ENCODE measurements at places on chromosomes 2 and 18.
A peak's percentile ranks its signal among the peaks of the same experiment; 100 is the strongest.

- no peak for DNase-seq
These were observed 323.5 kb downstream of the AFF3 start for GRCh38 chr2:99818842-99819241.

GRCh38 chr2:60602828-60603532, 49.5 kb upstream of the BCL11A start:
- DNase-seq = no peak

DNA sequence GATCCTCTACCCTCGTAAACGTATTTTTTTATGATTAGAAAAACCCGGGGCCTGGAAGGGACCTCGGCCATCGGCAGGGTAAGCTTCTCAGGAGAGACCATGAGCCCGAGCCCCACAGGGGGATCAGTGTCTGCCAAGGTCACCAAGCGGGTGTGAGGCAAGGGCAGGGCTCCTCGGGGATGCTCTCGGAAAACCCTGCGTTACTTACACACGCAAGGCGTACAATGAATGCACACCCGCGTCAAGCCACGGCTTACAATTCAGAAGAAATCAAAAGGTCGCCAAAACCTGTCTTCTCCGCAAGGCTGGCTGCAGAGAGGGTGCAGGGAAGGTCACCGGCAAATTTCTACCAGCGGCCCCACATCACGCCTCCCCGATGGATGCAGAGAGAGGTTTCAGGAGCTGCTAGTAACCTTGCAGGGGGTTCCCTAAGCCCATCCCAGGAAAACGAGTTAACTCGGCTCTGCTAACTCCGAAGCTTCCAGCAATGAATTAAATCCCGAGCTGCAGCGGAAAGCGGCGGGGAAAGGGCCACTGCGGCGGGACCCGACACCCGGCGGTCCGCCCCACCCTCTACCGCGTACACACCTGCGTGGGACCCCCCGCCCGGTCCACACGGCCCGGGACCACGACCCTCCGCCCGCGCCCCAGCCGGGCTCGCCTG, 638 bp downstream of the ST3GAL5 start:
- DNase-seq = peak; percentile 52

DNA sequence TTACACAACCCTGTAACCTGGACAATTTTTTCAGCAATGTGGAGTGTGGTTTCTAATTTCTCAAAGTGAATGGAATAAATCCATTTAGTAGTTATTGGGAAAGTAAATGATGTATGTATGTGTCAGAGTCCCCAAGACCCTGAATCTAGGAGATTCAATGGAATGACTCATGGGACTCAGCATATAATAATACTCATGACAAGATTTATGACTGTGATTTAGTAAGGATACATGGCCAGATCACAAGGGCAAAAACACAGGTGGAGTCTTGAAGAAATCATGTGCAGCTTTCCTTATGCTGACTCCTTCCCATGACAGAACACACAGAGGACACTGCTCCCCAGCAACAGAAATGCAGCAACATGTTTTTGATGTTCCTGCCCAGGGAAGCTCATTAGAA, 1877.7 kb upstream of the LRRTM1 start:
- no peak for DNase-seq

GRCh38 chr2:199668645-199669044, 182.3 kb downstream of the FTCDNL1 start:
- DNase-seq = no peak

- DNase-seq = no peak
These were observed 403.3 kb upstream of the NETO1 start for GRCh38 chr18:73270920-73271634.

DNA sequence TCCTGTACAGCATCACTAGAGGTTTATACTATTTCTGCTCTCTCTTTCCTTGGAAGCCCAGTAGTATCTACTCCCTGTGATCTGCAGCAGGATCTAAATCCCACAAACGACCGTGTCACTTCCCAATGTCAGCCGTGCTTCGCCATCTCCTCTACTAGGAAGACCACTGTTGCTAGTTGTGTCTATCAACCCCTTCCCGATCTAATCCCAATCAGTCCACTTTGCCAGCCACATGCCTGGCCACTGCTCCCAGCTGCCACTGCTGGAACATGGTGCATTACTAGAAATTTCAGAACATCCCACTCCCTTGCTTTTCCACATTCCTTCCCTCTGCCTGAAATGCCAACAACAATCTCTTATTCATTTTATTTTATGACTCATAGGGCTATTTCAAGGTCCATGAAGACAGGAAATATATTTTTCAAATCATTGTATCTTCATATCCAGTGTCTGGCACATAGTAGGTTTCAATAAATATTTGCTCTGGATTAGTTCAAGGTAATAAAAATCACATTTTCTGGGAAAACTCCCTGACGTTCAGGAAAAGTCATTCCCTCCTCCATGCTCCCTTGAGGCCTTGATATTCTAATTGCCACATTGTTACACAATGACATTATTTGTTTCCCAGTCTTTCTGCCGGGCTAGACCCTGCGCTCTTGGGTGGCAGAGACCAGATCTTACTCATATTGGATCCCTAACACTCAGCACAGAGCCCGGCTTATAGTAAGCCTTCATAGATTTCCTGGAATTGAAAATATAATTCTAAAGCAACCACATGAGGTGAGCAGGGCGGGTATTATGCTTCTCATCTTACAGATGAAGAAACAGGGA, 2.1 kb upstream of the TRIB2 start:
- DNase-seq = no peak

DNA sequence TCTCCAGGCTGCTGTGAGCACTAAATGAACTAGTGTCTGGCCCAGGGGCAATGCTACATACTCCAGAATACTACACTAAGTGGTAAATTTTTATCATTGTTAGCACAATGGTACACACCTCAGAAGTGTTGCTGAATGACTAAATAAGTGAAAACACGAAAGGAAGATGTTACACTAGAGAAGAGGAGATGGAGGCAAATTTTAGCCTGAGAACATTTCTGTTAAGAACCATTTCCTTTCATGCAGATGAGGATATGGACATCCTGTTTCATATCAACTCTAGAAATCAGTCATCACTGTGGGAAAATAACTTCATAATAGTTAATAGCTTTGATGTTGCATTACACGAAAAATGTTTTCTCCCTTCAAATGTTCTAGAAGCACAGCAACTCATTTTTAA, 117.6 kb upstream of the STK17B start:
- DNase-seq = no peak

GRCh38 chr2:26245810-26246209, 1.1 kb downstream of the HADHB start:
- DNase-seq = no peak

GRCh38 chr18:25736516-25736915, 353.9 kb downstream of the SS18 start:
- no peak for DNase-seq

DNA sequence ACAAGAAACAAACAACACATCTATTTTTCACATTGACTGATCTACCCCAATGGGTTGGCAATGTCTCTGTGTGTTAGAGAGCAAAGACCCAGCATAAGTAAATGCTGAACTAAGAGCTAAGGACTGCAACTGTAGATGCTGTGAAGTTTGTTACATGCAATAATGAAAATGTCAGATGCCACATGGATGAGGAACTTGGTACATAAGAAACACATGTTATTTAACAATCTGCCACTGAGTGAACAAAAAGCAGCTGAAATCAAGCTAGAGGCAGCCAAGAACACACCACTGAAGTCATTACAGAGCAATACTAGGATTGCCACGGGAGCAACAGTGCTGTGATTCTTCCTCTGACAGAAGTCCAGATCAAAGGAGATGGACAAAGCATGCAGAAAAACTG, 389.4 kb downstream of the CDH2 start:
- no peak for DNase-seq

GRCh38 chr2:60533101-60534051, 20.1 kb downstream of the BCL11A start:
- no peak for DNase-seq

- DNase-seq = peak; percentile 52
These were observed 17.4 kb downstream of the CIDEA start for GRCh38 chr18:12271376-12272235.

DNA sequence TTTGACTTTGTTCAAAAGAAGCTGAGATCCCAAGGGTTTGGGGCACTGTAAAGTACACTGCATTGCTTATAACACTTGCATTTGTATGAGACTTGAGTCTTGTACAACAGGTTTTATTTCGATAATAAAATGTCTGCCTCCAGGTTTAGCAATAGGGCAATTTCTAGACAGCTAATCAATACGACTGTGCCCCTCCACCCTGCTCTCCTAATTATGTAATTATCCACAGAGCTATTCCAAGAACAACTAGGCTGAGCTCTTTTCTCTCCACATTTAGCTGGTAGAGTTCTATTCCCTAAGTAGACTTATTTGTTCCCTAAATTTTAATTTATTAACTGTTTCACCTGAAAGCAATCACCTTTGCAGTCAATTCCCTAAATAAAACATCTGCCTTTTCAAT, 52.9 kb upstream of the LINC00305 start:
- no peak for DNase-seq

GRCh38 chr2:162888652-162889051, 50.1 kb upstream of the KCNH7 start:
- DNase-seq = no peak

- DNase-seq = no peak
These were observed 6.3 kb downstream of the YES1 start for GRCh38 chr18:805755-806110.

DNA sequence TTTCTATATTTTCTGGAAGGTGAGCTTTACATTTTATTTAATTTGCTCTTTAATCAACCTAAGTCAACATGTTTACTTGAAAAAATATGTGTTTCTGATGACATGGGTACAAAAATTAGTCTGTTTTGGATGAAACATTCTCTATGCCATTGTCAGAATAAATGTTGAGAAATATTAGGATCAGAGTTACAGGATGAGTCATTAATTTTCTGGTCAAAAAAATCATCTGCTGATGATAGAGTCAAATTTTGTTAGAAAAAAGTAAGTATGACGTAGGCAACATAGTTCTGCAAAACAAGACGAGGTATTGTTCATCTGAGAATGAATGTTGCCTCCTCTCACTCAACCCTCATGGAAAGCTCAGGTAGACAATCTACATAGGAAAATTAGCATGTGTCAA, 107.6 kb upstream of the CAVIN2 start:
- no peak for DNase-seq

GRCh38 chr2:179237209-179237946, 27.3 kb downstream of the SESTD1 start:
- DNase-seq = no peak

- no peak for DNase-seq
These were observed 7.8 kb downstream of the RBM44 start for GRCh38 chr2:237806334-237806733.

DNA sequence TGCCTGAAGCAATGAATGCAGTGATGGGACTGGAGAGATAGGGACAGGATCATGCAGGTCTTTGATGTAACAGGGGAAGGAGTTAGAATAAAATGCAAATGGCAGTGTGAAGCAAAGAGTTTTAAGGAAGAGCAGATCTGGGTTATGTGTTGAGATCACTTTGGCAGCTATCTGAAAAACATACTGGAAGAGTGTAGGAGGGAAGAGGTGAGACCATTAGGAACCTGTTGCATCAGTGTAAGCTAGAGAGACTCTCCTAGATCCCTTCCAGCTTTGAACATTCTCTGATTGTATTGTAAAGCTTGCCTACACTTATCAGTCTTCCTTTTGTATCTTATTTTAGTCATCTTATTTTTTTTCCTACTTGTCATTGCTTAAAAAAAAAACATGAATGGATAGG, 10.5 kb downstream of the ACVR2A start:
- DNase-seq = no peak

DNA sequence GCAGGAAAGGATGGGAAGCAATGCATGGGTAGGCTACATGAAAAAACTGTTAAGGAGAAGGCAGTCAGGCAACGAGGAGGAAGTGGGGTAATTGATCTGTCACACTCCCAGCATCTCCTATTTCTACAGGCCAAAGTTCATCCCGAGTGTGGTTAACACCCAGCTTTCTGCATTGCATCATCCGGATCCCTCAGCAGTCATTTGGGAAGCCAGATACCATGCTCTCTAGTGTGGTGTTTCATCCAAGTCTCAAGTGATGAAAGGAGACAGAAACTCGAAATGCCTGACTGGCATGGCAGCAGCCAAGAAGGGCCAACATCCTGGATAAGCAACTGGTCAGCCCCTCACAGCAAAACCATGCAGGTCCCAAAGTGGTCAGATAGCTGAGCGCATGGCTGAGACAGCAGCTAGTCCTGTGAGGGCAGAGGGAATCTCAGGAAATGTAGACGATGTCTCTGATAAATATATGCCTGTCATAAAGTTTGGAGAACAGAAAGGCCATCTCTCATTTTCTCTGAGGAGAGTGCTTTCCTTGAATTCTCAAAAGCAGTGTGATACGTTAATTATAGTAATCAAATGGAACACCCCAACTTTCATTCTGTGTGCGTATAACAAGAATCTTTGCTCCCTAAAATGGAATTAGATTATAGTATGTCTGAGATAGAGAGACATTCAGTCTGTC, 24.8 kb upstream of the HNRNPA3 start:
- DNase-seq = no peak

DNA sequence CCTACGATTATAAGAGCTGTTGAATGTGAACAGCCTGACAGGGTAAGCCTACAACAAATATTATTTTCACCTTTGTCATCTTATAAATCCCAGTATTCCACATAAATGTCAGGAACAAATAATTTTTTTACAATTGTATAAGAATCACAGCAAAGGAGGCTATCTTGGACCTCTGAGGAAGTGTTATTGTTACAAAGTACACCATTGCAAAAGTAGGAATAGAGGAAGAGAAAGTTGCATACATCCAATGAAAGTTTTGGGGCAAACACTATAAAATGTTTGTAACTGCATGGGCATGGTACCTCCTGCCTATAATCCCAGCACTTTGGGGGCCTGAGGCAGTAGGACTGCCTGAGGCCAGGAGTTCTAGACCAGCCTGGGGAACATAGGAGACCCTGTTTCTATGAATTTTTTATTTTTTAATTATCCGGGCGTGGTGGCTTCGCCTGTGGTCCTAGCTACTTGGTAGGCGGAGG, 715 bp upstream of the MEMO1 start:
- DNase-seq = no peak

GRCh38 chr2:61677942-61678341, 139.8 kb upstream of the XPO1 start:
- no peak for DNase-seq

GRCh38 chr18:39805218-39805617, 2149.8 kb upstream of the PIK3C3 start:
- DNase-seq = no peak

DNA sequence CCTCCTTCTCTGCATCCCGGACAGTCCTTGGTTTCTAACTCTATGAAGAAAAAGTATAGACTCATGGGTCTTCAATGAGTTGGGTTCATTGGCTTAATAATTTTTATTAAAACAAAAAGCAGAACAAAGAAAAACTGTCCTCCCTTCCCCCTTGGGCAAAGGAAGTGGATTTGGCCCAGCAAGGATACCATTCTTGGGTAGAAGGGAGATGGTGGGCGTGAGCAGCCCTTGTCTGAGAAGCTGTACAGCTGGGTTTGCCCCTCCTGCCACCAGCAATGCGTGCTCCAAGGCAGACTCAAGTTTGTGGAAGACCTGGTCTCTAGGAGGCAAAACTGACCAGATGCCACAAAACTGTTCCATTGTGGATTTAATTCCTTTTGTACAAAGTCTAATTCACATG, 12.7 kb downstream of the PCARE start:
- no peak for DNase-seq
